GM18507 (cell line): ENCODE measurements at places on chromosomes 5 and 9.
A peak's percentile ranks its signal among the peaks of the same experiment; 100 is the strongest.

DNA sequence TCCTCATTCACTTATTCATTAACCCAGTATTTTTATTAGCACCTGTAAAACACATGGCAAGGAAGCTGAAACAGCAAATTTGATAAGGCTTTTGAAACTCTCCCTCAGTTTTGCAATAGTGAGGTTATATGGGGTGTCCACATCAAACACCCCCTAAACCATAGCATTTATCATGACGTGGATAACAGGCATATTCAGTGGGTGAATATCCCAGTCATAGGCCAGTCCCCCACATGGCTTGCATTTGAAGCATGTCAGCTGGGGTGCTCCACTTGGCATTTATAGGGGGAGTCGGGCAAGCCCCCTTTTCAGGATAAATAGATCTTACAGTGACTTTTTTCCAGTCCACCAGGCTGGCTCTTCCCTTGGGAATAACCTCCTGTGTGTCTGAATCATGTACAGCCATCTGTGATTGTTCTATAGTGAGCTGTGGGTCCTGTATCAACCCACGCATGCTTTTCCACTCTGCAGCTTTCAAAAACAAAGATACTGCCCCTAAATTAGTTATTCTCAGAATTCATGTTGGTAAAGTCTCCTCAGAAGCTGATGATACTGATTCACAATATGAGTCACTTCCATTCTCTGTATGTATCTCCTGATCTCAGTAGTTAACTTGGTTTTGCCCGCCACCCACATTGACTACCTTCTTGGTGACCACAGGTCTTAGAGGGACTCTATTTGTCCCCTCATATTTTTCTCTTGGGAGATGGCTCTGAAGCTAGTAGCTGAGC is 84.4 kb upstream of the SPIN1 start:
- peak; percentile 3 for DNase-seq

- no peak for DNase-seq
Measured at GRCh38 chr5:151592855-151593408, 1.8 kb upstream of the FAT2 start.

- DNase-seq, result no peak
Measured at GRCh38 chr9:93059011-93059714, 662 bp downstream of the SUSD3 start.

DNA sequence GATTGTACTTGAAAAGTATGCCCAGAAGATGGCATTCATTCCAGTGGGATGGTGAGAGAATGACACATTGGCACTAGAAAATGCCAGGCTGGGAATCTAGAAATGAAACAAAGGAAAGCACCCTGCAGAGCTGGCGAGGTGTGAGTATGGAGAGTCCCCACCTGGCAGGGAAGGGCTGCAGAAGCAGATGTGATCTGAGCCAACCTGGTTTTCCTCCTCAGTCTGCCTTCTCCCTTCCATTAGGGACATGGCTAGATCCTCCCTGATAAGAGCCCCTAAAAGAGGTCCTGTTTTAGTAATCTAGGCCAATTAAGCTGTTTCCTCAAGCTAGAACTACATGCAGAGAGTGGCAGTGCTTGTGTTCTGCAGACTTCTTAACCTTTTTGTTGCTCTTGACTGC is 24.7 kb upstream of the TNFSF15 start:
- DNase-seq, result no peak

- DNase-seq, result no peak
Measured at GRCh38 chr9:121509180-121509579, 9.5 kb upstream of the GGTA1 start.

DNA sequence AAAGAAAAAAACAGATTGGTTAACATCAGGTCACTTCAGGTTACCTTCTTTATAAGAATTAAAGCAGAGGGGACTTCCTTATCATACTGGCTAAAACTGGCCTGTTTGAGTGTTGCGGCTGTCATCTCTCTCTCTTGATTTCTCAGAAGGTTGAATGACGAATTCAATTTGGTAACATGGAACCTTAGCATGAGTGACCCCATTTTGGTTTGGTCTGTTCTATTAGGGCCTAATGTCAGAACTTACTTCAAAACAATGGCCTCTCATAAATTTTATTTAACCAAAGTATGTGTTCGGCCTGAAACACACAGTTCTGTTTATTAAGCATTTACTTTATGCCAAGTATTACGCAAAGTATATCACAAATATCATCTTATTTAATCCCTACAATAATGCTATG is 147.5 kb downstream of the CAAP1 start:
- no peak for DNase-seq

- no peak for DNase-seq
Measured at GRCh38 chr5:32058101-32058500, 116.0 kb downstream of the GOLPH3 start.

DNA sequence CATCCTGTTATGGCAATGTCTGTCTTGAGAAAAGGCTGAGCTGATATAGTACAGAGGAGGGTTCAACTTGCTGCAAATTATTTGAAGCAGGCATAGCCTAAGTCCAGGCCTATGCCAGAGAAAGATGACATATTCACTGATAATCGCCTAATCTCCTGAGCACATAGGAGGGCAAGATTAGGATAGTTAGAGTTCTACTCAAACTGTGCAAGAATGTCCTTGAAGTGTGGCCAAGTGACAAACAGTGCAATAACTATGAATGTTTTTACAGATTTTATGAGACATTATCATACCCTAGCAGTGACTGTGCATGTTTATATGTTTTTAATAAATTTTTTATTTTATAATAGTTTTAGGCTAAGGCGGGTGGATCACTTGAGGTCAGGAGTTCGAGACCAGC is 96.2 kb downstream of the TSSK1B start:
- DNase-seq, result no peak

- no peak for DNase-seq
Measured at GRCh38 chr5:111143910-111144309, 51.8 kb downstream of the WDR36 start.

GRCh38 chr5:150122158-150122510 is 33.5 kb downstream of the PDGFRB start:
- DNase-seq, result peak; percentile 60

GRCh38 chr5:377326-377981 is 55.9 kb downstream of the AHRR start:
- DNase-seq, result no peak

DNA sequence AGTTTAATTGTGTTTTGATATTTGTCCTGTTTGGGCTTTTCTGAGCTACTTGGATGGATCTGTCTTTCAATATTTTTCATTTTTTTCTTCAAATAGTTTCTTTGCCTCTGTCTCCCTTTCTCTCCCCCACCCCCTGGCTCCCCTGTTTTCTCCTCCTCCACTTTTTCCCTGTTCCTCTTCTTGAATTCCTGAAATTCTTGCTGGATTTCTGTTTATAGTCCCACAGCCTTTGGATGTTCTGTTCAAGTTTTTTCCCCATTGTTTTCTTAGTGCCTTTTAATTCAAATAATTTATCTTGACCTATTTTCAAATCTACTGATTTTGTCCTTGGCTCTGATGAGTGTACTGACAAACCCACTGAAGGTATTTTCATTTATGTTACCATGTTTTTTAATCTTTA is 113.0 kb downstream of the VPS13A start:
- DNase-seq, result no peak

DNA sequence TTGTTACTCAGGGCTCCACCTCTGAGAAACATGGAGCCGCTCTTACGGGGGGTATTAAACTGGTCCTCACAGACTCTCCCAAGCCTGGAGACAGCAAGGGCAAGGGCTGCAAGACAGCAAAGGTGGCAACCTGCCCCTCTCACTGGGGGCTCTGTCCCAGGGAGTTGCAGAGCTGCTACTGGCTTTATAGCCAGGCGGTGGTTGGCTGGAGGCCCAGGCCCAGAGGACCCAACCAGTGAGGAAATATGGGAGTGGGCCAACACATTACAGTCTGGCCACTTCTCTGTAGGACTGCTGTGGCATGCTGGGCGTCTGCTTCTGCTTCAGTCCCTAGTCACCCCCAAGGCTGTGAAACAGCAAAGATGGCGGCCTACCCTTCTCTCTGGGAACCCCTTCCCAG is 597.2 kb downstream of the LRRC70 start:
- DNase-seq, result no peak

- no peak for DNase-seq
Measured at GRCh38 chr9:89882930-89883361, 278.1 kb downstream of the GADD45G start.

DNA sequence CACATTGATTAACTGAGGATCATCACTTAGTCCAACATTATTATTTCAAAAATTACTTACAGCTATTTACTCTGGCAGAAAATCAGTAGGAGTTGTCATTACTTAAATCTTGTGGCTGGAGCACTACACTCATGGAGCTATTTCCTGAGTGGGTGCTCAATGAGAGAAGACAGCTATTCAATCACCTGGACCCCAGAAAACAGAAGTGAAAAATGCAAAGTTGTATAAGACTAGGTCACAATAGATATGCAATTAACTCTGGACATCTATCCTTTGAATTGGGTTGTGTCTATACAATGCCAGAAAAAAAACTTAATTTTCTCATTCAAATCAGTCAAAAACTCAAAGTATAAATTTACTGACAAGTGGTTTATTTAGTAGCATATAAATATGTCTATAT is 340.9 kb downstream of the EFNA5 start:
- no peak for DNase-seq

DNA sequence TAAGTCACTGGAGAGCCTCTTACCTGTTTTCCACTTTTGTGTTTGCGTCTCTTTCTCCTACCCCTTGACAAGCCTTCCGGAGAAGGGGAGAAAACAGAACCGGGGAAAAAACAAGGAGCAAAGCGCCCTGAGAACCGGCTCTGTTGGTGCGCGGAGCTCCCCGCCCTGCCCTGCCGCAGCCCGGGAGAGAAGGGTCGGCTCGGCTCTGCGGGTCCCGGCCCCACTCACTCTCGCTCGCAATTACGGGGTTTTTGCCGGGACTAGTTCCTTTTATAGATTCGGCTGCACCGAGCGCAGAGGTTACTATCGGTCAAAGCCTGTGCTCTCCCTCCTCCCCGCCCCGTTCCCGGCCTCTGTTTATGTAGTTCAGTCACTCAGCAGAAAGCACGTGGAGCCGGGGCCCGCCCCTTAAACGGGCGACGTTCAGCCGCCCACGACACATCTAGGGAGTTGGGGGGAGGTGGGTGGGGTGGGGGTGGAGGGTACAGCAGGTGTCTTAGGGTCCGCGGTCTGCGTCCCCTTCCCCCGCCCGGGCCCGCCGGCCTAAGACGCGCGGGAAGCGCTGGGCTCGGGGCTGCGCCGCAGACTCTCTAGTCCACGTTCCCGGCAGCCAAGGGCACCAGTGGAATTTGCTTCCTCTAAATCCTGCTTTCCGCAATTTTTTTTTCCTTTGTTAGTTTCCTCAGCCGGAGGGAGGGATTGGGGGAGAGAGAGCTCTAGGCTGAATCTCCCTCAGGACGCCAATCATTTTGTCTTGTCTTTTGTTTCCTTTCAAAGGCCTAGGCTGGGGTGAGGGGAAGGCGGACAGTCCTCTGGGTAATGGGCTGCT is at the start of gene ABCA1:
TSS of gene ABCA1 (minus strand) at position 244 of the 829 bp plus-strand sequence. CDS start 24,476 bp downstream, outside the sequence.
- peak; percentile 11 for DNase-seq

DNA sequence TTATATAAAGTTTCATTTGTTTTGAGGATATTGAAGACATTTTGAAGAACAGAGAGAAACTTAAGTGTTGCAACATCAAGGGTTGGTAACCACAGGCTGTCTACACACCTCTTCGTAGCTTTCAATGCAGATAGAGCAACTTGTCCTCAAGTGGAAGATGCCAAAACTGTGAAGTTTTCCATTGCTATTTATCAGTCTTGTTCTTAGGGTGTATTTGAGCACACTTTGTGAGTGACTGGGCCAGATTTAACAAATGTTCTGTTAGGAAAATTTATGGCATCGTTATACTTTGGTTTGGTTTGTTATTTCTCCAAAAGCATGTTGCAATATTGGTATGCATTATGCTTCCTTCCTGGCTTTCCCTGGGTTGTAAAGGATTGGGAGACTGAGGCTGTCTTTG is 31.6 kb downstream of the NNT start:
- no peak for DNase-seq

- DNase-seq, result no peak
Measured at GRCh38 chr9:130896233-130897014, at the start of gene QRFP. Gene QRFP (minus strand): TSS chr9:130896812. CDS start chr9:130893838, 2,974 bp downstream.

DNA sequence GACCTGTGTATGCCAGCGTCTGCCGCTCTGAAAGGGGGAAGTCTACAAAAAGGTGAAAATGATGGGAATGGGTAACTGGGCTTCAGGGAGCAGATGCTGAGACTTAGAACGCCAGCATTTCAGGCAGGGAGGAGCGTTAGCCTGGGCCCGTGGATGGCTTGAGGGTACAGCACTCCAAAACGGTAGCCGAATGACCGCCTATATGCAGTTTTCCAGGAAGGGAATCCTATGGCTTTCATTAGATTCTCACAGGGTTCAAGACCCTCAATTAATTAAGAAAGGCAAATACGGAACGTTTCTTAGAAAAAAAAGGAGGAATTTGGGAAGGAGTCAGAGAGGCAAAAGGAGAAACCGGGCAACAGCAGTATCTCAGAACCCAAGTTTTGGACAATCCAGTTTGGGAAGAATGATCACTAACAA is 639 bp downstream of the AMACR start:
- DNase-seq, result no peak

GRCh38 chr9:133103183-133103986 is 17.7 kb downstream of the RALGDS start:
- no peak for DNase-seq

- DNase-seq, result no peak
Measured at GRCh38 chr5:31079668-31080067, 113.8 kb upstream of the CDH6 start.

- DNase-seq, result no peak
Measured at GRCh38 chr9:75242426-75242825, 154.1 kb downstream of the OSTF1 start.

DNA sequence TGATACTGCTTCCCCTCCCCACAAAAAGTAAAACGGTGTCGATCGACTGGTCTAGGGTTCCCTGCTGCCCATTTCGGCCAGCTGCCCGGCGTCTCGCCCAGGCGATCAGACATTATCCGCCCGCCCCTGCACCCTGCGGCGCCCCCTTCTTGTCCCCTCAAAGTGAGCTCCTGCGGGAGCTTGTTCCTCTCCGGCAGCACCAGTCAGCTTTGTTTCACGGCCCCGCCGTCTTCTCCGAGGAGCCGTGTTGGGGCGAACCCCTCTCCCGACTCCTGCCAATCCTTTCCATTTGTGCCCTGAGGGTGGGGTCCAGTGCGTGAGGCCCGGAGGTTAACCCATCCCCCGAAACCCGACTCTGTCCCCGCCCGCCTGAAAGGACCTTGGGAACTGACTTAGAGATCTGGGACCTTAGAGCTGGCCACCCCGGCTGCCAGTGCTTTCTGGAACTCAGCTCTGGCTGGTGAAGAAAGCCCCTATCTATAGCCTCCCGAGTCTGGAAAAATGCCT is 518 bp downstream of the UBE2B start:
- DNase-seq, result no peak

DNA sequence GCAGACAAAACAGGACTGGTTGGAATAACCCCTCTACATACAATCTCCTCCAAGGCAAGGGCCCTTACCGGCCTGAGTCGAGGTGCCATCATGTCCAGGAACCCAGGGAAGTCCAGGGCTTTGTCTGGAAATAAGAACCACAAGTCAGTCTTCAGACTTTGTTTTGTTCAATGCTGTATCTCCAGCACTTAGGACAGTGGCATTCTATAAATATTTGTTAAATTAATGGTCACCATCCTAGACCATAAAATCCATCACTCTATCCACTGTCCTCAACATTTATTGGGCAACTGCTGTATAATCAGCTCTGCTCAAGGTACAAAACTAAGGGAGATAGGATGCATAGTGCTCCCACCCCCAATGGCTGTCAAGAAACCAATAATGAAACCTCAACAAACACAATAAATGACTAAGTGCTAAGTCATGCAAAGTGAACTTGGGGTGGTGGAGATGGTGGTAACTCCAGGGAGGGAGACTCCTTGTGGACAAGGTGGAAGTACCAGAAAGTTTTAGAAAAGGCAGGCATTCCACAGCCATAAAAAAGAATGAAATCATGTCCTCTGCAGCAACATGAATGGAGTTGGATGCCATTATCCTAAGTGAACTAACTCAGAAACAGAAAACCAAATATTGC is 5.0 kb downstream of the RELL2 start:
- DNase-seq, result no peak
